ENCODE measurements at places on chromosomes 3 and 15. TPM values are rescaled to one million over a fixed set of nuclear protein-coding genes. Genes with fewer than 3 reads are reported as not detected.

DNA sequence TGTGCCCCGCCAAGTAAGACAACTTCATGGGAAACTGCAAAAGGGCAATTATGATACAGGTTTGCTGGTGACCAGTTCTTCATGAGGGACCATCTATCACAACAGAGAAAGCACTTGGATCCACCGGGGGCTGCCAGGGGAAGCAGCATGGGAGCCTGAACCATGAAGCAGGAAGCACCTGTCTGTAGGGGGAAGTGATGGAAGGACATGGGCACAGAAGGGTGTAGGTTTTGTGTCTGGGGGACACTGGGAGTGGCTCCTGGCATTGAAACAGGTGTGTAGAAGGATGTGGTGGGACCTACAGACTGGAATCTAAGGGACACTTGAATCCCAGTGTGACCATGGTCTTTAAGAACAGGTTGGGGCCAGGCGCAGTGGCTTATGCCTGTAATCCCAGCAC is 22.6 kb downstream of the MKRN2 start:
- no peak for DNase-seq

Gene SFMBT1
- 5.6 TPM for polyA plus RNA-seq

- DNase-seq: no peak
These were observed 262.7 kb downstream of the ZBTB20 start for GRCh38 chr3:114884213-114884923.

DNA sequence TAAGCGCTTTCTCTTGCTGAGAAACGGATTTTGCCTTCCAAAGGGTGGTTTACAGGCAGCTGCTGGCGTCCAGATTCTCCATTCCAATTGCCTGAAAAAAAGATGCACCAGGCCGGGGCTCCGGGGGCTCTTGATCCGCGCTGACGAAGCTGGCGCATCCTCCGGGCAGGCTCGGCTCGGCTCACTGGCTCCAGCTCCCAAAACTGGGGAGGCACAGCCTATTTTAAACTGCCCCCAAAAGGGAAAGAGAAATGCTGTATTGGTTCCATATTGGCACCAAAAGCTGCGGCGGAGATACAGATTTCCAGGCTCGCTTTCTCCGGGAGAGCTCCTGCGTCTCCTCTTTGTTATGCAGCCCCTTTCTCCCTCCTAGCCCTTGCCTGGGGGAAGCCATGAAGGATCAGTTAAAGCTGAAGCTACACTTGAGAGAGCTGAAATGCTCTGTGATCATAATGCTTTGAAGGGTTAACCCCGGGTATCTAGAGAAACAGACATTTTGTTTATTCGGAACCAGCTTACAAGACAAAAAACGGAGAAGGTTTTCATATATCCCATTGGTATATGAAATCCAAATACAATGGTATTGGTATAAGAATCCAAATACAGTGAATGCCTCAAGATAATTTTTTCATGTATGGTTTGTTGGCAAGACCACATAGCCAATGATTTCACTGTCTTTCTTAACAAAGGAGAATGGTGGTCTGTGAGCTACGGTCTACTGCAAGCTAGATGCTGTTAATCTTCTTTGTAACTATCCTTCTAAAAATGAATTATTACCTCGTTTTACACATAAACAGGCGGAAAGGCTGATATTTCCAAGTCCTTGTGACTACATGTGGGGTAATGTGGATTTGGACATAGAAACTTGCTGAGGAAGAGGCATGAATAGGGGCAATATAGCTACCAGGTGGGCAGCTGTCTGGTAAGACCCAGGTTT is 693 bp downstream of the CD200 start:
- DNase-seq: peak; percentile 92

GRCh38 chr3:27287052-27287451 is 82.1 kb downstream of the NEK10 start:
- no peak for DNase-seq

GRCh38 chr3:157123621-157124020 is 36.3 kb downstream of the CCNL1 start:
- DNase-seq: no peak
